ENCODE measurements at places on chromosomes 4 and X. TPM values are rescaled to one million over a fixed set of nuclear protein-coding genes. Genes with fewer than 3 reads are reported as not detected.

The NEIL3 gene
- 3.7 TPM for total RNA-seq

The HTT-AS gene
- total RNA-seq, result not detected

The EPGN gene
- not detected for total RNA-seq

The PNMA6F gene
- total RNA-seq, result not detected

The ADH1C gene
- 1.4 TPM for total RNA-seq

The TENM3 gene
- 6.3 TPM for total RNA-seq

The REPS2 gene
- total RNA-seq, result 1.7 TPM

The PORCN gene
- 10.1 TPM for total RNA-seq

All from fibroblast of the aortic adventitia (primary cell).